T-helper 1 cell (primary cell): ENCODE measurements at places on chromosomes 4 and X.

- DNase-seq, result no peak
Observed at GRCh38 chr4:61079427-61079826, 120.7 kb upstream of the ADGRL3 start.

- no peak for DNase-seq
Observed at GRCh38 chrX:92260102-92260501, 480.9 kb downstream of the PCDH11X start.

- no peak for DNase-seq
Observed at GRCh38 chr4:130545171-130545570, 1449.2 kb downstream of the C4orf33 start.

DNA sequence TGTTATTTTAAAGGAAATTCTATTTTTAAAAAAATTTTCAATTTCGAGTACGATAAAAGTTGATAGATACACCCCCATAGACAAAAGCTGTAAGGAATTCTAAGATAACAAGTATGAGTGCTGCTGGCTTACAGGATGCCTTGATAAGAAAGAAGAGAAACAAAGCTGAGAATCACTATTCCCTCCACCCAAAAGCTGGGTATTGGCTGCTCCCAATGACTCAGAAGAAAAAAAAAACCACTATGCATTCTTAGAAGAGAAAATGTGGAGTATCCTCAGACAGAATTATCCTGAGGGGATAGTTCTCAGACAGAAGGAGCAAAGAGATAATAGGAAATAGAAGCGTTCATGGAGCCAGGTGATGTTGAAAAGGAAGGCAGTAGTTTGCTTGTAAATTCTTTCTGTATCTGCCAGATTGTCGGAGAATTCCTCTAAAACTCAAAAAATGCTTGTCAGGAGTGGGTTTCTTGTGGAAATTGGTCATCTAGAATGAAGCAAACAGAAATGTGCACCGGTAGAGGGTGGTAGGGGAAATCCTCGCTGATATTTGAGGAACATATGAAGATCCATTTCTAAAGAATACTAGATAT is 217.5 kb upstream of the ADAMTS3 start:
- no peak for DNase-seq

- DNase-seq, result no peak
Observed at GRCh38 chr4:48248559-48248953, 21.1 kb downstream of the TEC start.
